ENCODE measurements at places on chromosomes 5 and 9. TPM values are rescaled to one million over a fixed set of nuclear protein-coding genes. Genes with fewer than 3 reads are reported as not detected.

The PROB1 gene
- total RNA-seq = 1.9 TPM

The FCN2 gene
- total RNA-seq = 0.16 TPM

The EPB41L4B gene
- total RNA-seq = 1.1 TPM

The IFNE gene
- total RNA-seq = 5.6 TPM

The SLC25A2 gene
- 0.24 TPM for total RNA-seq

The PSAT1 gene
- total RNA-seq = 66.5 TPM

The PCDHB2 gene
- total RNA-seq = 2.2 TPM

The RNF14 gene
- 30.3 TPM for total RNA-seq
